ENCODE measurements at places on chromosomes 2 and 18.

DNA sequence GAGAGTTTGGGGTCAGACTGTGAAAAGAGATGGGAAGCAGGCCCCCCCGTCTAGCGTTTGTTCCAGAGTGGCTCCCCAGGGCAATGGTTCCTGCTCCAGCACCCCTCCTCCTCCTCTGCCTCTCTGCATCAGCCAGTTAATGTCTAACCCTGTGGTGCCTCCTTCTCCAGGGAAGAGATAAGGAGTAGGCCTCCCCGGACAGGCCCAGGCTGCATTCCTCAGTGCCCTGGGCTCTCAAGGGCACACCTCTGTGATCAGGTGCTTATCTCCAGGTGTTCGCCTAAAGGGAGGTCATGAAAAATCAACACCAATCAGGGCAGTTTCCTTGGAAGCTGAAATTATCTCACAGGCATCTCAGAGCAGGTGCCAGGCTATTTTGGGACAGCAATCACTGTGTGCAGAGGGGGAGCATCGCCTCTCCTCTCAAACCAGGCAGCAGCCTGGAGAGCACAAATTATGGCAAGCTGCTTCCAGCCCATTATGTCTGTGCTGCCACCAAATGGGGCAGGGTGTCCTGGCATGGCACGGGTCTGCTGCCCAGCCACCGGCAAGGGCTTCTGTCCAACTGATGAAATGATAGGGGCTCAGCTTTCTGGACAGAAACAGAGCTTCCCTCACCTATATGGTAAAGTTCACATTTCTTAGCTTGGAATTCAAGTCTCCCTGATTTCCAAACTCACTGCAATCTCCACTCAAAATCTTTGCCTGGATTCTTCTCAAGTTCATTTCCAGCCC is 255.8 kb upstream of the SLC14A2 start:
- DNase-seq = no peak

DNA sequence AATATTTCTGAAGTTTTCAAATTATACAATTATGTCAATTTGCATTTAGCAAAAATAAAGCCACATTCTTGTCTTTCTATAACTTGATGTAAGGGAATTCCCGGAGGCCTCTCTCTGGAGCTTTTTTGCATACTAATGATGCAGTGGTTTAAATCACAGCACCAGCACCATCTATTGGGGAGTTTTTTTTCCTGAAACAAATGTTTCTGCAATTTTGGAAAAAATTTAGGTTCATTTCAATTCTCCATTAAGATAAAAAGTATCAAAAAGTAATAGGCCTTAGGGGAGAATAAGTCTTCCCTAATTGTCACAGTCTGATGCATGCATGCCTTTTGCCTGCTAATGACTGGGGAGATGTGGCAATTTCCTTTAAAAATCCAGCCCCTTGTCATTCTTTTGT is 13.5 kb downstream of the CBLN2 start:
- DNase-seq = no peak

DNA sequence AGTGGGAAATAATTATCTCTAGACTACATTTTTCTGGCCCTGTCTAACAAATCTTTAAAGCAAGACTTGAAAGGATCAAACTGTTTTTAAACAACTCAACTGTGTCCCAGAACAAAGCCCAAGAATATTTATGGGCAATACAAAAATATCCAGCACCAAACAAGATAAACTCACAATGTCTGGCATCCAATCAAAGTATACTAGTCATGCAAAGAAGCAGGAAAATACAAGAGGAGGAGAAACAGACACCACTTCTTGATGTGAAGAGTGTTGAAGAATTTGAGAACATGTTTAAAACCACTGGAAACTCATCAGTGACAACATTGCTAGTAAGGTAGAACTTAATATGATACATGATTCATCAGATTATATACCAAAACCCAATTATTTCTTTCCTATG is 66.1 kb upstream of the CDC42EP3 start:
- DNase-seq = no peak

DNA sequence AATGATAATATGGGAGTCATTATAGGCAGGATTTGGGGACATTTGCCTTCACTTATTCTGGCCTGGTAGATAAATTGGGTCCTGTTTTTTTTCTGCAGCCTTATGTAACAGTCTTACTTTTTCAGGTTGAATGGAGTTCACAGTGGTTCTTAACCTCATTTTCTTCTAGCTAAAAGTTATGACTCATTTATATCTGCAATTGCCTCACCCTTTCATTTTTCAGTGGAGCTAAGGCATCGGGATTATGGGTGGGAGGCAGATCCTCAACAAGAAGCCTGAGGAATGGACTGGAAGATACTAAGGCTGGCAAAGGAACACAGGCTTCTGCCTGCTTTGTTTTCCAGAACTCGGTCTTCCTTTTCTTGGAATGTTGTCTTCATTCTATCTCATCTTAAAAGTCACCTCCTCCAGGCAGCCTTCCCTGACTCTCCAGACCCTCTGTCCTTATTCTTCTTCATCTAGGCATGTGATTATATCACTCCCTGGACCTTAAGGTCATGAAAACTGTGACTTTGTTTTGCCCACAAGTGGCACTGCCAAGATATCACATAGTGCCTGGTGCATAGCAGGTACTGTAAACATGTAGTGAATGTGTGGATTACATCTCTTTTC is 41.0 kb upstream of the ACSL3 start:
- peak; percentile 7 for DNase-seq

DNA sequence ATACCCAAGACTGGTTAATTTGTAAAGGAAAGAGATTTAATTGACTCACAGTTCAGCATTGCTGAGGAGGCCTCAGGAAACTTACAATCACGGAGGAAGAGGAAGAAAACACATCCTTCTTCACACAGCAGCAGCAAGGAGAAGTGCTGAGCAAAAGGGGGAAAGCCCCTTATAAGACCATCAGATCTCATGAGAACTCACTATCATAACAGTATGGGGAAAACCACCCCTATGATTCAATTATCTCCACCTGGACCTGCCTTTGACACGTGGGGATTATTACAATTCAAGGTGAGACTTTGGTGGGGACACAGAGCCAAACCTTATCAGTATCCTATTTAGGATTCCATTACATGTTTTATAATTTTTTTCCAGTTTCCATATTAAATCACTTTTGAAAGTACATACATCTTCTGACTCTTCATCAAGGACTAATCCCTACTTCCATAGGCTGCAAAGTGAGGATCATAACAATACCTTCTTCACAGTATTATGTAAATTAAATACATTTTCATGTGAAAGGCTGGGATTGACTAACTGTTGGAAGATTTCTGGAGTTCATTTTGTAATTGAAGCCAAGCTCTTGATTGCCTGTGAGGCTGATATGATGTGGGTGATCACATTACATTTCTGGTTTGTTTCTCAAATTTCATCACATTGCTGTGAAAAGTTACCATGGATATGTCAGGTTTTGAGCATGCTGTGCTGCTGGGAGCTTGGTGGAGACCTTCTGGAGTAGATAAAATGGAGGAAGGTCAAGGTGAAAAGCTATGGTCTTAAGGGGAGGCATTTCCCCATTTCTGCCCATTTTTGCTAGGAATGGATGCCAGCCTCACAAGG is 31.7 kb upstream of the CERS6 start:
- peak; percentile 31 for DNase-seq

- no peak for DNase-seq
Measured at GRCh38 chr18:305003-305501, 37.2 kb upstream of the THOC1 start.

DNA sequence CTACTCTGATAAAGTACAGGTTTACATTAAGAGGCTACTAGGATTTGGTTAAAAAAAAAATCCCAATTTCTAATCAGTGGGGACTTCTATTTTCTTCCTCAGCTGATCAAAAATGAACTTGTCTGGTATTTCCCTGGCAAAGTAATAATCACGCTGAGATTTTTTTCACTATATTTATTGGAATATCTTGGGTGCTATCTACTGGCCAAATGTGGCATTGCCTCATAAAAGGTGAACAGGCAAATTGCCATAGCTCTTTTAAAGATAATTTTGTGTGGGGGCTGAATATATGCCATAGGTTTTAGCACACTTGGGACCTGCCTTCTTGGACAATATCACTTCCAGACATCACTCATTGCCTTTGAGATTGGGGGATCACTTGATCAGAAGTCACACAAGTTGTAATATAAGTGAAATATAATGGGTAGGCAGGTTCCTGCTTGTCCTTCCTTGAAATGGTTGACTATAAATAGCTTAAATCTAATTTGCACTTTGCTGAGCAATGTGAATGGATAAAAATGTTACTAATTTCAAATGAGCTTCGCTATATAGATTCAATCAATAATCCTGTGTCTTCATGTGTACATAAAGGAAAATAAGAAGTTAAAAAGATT is 7.0 kb upstream of the NXPH2 start:
- peak; percentile 7 for DNase-seq

DNA sequence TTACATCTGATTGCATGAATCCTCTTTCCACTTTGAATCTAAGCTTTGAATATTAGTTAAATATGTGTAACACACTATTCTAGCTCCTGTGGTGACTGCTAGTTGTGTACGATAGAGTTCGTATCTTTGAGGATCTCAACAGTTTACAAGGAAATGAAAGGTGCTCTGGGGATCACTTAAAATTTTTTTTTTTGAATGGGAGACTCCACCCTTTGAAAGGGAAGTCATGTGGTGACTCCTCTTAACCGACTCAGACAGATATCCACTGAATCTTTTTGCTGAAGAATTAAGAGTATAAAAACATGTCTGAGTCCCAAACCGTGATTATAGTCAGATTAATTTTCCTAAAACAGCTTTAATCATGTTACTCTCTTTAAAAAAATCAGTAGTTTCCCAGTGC is 4.0 kb downstream of the CLIP4 start:
- no peak for DNase-seq

DNA sequence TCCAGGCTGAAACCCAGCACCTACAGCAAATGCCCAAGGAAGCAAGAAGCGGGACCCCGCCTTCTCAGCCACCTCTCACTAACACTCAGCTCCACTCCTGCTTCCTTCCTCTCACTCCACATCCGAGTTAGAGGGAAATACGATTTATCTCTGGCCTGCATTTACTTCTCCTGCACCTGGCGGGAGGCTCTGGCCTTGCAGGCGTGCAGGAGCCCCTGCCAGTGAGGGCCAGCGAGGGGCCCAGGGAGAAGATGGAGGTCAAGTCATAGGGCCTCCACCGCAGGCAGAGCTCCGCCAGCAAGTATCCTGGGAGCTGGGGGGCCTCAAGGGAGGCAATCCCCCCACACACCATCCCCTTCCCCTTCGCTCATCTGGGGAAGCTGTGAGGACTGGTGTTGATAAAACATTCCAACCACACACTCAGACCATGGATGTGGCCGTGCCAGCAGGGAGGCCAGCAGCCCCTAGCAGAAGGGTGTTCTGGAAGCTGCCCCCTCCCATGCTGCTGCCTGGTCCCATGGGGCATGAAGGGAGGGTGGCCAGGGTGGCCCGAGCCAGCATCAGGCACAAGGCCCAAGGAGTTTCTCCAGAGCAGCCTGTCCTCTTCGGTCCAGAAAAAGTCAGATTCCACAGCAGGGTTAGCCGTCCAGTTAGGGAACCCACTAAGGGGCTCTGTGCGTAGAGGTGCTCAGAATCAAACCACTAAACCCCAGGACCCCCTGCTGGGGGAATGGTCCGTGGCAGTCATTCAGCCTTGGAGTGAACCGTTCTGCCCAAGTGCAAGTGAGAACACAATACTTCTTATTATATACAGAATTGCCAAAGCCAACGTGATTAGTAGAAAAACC is 91.2 kb downstream of the HDAC4 start:
- DNase-seq = no peak

DNA sequence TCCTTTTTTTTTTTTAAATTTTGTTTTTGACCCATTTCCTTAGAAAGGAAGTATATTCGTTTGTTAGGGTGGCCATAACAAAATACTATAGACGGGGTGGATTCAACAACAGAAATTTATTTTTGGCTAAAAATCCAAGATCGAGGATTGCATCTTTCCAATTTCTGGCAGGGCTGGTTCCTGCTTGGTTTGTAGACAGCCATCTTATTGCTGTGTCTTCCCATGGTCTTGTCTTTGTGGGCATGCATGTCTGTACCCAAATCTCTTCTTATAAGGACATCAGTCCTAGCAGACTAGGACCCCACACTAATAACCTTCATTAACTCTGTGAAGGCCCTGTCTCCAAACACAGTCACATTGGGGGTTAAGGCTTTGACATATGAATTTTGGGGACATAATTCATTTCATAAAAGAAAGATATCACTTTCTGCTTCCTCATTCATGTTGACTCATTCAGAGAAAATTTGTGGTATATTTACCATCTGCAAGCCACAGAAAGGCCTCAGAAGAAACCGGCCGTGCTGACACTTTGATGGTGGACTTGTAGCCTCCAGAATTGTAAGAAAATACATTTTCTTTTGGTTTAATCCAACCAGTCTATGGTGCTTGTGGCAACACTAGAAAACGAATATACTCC is 262.1 kb downstream of the LPIN1 start:
- DNase-seq = no peak

- no peak for DNase-seq
Measured at GRCh38 chr2:195331966-195332365, 325.1 kb upstream of the SLC39A10 start.

Measured in fibroblast of skin of left quadriceps (primary cell).